ENCODE measurements at places on chromosomes 2 and 18.

DNA sequence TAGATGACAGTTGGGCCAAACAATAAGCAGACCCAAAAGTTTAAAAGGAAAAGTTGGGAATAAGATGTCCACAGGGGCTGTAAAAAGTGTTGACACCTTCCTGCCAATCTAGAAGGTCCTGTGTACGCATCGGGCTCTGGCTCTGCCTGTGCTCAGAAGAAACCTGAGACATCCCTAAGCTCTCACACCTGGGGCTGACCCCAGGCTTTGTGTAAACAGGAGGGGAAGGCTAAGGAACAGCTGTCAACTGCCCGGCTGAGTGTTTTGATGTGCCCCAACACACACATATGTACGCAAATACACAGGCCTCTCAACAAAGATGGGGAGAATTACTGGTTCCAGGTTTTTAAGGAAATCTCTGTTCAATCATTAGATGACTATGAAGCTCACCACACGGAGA is 59.5 kb downstream of the TMEM131 start:
- DNase-seq, result no peak

DNA sequence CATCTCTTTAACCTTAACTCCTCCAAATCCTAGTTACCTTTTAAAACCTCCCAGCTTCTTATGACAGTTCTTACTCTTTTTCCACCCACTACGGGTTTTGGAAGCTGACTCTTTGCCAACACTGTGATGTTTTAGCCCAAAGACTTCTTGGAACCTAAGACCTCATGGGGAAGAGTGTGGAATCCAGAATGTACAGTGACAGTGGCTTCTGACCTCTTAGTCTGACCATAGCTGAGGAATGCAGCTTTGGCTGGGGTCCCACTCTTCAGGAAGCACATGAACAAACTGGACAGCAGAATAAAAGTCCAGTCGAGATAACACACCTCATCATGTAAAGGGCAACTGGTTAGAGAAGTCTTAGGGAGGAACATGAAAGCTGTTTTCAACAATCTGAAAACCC is 161.1 kb upstream of the PKDCC start:
- no peak for DNase-seq

DNA sequence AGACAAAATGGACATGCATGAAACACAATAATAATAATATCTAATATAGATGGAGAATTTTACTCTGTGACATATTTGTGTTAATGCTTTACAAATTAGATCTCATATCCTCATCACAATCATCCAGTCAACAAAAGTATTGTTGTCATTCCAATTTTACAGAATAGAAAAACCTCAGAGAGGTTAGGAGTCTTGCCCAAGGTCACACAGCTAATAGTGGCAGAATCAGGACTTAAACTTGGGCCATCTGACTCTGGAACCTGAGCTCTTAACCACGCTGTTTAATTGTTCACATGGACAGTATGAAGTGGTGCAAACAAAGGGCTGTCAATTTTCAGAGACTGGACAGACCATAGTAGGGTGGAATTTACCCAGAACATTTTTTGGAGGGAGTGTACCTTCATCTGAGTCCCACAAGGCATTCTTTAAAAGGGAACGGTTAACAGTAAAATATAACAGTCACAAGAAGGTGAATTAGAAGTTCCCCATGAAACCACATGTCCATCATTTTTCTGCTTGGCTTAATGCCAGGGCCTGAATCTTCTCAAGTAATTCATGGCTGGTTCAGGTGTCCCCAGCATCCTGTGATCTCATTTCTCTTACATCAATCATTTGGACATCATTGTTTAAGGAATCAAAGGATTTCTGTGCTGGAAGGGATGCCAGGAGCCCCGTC is 35.4 kb upstream of the CCDC93 start:
- no peak for DNase-seq

- no peak for DNase-seq
Observed at GRCh38 chr2:112656679-112657078, 10.9 kb downstream of the SLC20A1 start.

- DNase-seq, result no peak
Observed at GRCh38 chr2:145751629-145752028, 1231.7 kb upstream of the ZEB2 start.

DNA sequence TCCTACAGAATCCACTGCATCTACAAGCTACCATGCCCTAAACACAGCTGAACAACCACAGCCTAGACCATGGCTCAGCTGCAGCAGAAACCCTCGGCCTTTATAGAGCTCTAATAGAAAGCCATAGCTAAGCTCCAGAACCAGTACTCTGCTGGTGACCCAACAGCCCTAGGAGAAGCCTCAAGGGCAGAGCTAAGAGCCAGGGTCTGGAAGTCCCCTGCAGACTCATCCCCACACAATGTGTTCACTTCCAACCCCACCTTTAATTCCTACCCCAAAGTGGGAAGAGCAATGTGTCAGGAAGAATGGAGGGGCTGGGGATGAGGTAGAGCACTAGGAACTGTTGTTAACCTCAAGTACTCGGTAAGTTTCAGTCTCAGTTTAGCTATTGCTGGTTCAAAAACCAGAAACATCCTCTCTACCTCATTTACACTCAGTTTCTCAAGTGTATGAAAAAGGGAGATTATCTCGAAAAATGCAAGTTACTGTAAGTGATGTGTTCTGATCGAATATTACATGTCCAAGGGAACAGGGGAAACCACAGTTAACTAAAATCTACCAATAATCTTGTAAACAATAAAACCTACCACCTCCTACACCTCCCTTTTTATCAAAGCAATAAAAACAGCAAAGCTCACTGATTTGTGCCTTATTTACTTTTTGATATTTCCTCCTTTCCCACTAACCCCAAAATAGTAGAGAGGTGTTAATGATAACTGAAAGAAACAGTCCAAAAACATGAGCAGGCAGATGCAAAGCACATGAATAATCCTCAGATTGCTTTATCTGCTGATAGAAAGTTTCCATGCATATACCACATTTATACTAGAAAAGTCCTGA is 36.2 kb downstream of the THADA start:
- no peak for DNase-seq

DNA sequence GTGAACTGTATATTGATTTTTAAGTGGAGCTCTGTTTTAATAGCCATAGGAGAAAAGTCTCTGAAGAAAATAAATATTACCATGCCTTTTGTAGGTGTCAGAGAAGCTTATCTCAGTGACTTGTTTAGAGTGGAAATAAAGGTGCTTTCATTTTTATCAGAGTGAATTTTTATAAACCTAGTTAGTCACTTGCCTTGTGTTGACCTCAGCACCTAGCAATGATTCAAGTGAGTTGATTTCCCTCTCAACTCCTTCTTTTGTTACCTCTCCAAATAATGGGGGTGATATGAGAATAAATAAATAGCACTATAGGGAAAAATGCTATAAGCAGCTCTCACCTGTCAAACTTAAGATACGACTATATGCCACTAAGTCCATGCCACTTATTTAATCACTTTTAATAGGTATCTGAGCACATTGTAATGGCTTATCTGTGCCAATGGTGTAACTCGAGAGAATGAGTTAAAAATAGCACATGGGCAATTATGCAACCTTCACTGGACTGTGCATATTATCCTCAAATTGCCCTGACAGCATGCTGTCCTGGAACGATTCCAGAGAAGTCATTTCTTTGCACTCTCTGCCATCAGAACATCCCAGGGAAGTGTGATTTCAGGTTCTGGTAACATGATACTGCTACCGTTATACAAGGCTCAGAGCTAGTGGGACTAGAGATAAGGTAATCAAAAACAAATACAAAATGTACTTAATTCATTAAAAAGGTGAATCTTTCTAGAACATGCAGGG is 290.8 kb downstream of the CCDC85A start:
- no peak for DNase-seq

DNA sequence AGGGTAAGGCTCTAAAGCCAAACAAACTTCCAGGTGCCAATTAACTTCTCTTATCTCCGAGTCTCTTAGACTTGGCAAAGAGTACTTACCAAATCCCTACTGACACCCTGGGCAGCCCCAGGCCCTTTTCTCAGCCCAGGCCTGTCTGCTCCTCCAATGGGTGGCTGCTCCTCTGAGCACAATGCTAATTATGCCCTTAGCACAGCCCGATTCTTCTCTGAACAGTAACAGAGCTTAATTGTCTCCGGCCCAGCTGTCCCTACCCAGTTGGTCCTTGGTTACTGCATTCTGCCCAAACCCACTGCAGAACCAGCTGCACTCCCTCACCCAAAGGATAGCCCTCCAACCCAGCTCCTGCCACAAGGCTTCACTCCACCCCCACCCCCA is 110.3 kb downstream of the SMAD7 start:
- no peak for DNase-seq

DNA sequence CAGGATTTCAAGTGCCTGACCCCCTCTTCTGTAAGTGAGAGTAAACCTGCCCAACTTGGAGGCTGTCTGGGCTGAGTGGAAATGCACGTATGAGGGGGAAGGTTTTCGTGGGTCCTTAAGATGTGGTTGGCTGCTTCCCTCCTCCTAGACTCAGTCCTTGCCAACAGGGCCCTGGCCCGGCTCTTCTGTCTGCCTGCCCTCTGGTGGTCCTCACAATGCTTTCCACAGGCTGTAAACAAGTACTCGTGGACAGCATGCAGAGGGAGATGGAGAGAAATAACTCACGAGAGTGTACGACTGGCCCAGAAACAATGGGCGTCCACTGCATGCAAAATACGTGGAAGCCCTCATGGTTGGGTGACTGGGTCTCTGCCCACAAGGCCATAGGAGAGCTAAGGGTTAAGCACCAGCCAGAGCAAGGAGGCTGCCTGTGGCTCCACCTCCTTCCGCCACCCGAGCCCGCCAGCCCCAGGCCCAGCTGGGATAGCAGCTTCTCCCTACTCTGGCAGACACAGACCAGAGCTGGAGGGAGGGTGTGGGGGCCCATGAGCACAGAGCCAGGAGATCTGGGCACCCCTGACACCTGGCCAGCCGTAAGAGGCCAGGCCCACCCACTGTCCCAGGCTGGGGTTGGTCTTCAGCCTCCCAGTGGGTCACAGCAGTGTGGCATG is 17.0 kb upstream of the ARHGEF4 start:
- DNase-seq, result no peak

GRCh38 chr2:10146366-10147005 is 23.9 kb downstream of the RRM2 start:
- no peak for DNase-seq

- DNase-seq, result no peak
Observed at GRCh38 chr2:33425161-33425560, 51.3 kb upstream of the RASGRP3 start.

GRCh38 chr2:45373534-45373933 is 237.5 kb downstream of the SRBD1 start:
- DNase-seq, result no peak

GRCh38 chr2:30365201-30365600 is 81.8 kb upstream of the LCLAT1 start:
- no peak for DNase-seq

DNA sequence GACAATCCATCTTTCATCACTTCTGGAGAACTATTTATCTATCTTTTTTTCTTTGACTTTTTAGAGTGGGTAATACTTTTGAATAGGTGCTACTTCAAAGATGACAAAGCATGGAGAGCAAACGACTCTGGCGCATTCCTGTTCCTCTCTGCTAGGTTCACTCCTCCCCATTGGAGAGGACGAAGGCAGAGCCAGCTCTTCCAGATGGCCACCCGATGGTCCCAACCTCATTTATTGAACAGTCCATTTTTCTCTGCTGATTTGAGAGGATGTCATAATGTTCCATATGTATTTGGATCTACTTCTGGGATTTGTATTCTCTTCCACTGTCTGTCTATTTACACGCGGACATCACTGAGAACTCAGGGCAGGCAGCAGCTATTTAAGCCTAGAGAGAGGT is 284.3 kb upstream of the CXCR4 start:
- no peak for DNase-seq

Measured in stimulated activated CD8-positive, alpha-beta memory T cell treated with anti-CD3 and anti-CD28 coated beads, Interleukin-2, amount 100 ng/mL, for 48 hours (primary cell).